Activated T-cell treated with anti-CD3 and anti-CD28 coated beads for 1 hour (primary cell): ENCODE measurements at places on chromosomes 2 and 18.

DNA sequence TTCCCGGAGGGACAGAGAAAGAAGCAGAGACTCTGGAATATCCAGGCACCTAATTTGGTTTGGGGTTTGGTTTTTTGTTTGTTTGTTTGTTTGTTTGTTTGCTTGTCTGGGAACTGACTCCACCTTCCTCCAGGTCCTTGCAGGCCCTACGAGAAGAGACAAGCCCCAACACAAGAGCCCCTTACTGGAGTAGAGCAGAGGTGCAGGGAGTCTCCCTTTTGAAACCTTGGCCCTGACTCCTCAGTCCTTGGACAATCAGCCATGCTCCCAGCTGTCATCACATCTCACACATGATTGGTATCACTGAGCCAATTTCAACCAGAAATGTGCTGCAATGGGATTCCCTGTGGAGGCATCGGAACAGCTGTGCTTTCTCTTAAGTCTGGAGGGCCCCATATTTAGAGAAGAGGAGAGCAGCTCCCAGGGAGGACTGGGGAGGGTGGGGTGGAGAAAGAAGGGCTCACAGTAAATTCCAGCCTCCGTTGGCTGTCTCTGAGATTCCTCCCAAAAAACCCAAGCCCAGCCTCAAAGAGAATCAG, 279.9 kb upstream of the NCKAP5 start:
- DNase-seq: no peak

DNA sequence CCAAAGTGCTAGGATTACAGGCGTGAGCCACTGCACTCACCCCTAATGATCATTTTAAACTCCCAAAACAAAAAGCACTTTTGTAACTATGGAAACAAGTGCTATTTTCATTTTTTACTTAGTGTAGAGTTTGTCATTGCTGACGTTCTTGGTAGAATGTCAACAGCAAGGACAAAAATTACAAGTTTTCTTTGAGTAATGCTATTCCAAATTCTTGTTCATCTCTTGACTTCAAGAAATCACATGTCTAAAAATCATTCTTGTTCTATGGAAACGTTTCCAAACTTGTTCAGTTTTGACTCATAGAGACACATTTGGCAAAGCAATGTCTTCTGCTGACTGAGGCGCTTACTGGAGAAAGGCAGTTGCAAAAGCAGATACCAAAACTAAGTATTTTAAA, 82.6 kb downstream of the MBP start:
- DNase-seq: no peak

GRCh38 chr2:122481717-122482116, 726.3 kb downstream of the TSN start:
- DNase-seq: no peak

DNA sequence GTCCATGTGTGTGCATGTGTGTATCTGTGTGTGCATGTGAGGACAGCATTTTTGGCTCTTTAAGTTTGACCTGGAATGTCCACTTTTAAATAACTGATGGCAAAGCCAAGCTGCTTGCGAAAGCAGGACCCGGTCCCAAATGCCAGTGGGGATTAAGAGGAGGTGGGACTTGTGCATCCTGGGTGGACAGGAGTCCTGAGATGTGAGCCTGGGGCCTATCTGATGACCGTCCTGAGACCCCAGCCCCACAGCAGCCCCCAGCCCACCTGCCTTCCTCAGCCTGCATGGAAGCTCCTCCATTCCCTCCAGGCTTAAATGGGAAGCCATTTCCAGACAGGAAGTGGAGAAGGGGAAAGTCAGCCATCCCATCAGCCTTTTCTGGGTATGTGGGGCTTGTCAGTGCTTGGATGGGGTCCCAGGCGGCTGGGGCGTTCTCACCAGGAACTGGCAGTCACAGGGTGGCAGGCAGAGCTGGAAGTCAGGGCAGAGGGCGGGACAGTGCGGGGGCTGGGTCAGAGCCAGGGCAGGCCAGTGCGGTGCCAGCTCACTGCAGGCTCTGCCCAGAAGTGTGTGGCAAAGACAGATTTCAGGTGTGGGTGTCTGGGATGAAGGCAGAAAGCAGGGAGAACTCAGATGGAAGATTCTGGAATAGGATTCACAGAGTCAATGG, 117.8 kb downstream of the ACKR3 start:
- DNase-seq: no peak

DNA sequence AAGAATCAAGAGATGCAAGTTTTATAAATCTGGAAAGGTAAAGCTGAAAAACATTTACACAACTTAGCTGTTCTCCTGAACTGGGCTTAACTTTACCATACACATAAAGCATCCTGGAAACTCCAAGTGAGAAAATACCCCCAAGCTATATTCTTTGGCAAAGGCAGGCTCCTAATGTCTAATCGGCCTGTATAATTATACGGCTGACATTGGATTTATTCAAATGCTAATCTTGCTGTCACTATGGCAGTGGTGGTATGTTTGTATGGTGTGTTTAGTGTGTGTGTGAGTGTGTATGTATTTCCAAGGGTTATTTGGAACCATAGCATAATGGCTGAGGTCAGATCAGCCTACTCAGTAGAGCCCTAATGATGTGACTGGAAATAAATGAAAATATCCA, 1031.8 kb upstream of the ZEB2 start:
- DNase-seq: no peak

- no peak for DNase-seq
Measured at GRCh38 chr2:44929735-44930273, 11.7 kb upstream of the SIX3 start.

GRCh38 chr2:19525313-19525712, 166.9 kb upstream of the OSR1 start:
- DNase-seq: no peak

- DNase-seq: no peak
Measured at GRCh38 chr18:21264651-21265050, 22.6 kb downstream of the GREB1L start.

GRCh38 chr2:73994178-73994831, 9.6 kb downstream of the TET3 start:
- no peak for DNase-seq

DNA sequence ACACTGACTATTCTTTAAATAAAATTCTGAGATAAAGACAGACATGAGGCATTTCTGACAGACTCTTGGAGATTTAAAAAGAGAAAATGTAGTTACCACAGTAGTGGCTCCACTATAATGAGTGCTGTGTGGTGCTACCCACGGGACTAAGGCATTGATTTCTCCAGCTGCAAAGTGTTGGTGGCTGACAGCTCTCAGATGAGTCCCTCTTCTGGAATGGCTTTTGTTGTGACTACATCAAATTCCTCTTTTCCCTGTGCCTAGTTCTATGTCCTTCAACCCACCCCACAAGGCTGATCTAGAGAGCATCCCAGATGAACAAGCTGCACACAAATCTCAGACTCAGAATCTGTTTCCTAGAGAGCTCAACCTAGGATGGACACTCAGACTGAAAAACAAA, 884.8 kb upstream of the ZEB2 start:
- no peak for DNase-seq

DNA sequence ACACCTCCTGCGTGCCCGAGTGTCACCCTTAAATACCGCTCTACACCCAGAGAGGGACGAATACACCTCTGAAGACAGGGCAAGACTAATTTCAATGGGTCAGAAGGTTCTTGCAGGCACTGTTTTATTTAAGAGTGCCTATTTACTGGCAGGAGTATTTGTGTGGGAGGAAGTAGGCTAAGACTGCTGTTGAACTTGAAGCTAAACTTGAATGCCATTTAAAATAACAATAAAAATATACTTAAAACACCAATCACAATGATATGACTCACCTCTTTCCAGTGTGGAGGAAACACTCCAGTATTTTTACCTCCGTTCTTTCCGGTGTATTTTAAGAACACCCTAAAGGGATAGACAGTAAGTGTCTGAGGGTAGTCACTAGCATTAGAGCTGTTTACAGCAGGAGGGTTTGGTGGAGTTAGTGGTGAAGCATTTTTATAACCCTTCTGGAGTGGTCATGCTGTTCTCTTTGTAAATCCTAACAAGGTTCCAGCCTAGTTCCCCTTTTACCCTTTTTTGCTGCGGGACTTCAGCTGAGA, 9.6 kb upstream of the HOXD1 start:
- no peak for DNase-seq

DNA sequence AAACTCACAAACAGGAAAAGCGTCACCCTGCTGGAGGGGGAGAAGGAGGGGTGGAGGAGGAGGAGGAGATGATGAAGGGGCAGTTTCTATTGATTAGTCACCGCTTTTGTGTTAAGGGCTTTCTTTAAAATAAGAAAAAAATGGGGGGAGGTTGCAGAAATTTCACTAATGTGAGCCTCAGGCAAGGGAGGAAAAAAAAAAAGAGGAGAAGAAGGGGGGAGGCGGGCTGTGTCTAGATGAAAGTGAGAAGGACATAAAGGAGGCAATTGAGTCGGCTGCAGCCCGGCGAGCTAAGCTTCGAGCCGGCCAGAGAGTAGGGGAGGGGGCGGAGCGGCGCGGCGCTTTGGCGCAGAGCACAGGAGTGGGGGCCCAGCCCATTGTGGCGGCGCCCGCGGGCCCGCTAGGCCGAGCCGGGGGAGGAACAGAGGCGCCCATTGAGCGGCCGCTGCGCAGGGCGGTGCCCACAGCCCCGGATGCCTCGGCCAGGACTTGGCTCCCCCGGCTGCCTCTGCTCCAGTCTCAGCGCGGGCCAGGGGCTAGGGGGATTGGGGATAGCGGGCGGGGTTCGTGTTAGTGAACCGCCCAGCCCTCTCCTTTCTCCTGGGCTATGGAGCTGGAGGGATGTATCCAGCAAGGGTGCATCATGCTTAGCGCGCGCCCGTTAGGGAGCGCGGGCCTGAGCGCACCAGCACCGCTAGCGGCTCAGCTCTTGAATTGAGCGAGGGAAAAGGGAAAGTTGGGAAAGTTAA, 7.9 kb downstream of the PAX3 start:
- no peak for DNase-seq

GRCh38 chr2:64296140-64296480, 151.9 kb upstream of the PELI1 start:
- DNase-seq: no peak

- DNase-seq: peak; percentile 16
Measured at GRCh38 chr2:227884511-227884947, 13.1 kb downstream of the DAW1 start.

DNA sequence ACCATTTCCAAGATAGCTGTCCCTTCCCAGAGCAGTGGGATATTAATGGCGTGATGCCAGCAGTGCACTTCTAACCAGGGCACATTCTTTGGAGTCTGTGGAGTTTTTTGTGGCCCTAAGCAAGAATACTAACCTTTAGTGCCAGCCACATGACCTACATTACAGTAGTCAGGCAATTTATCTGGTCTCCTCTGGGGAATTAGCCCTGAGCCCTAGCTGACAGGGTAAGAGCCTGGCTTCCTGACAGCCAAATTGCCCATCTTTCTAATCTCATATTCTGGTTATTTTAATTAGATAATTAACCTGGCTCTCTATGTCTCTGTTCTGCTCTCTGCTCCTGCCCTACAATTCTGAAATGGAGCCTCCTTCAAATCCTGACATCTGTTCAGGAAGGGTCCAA, 5.2 kb downstream of the PFN4 start:
- no peak for DNase-seq

- DNase-seq: no peak
Measured at GRCh38 chr2:151760139-151760650, 25.9 kb upstream of the NEB start.

- DNase-seq: no peak
Measured at GRCh38 chr2:197460649-197461048, 7.3 kb downstream of the COQ10B start.

- no peak for DNase-seq
Measured at GRCh38 chr2:206531996-206532543, 88.7 kb downstream of the ADAM23 start.

GRCh38 chr2:144495227-144496091, 24.5 kb downstream of the ZEB2 start:
- no peak for DNase-seq

GRCh38 chr2:172822585-172822984, 86.9 kb downstream of the RAPGEF4 start:
- no peak for DNase-seq

- no peak for DNase-seq
Measured at GRCh38 chr18:13616525-13617035, 109.8 kb downstream of the FAM210A start.

- no peak for DNase-seq
Measured at GRCh38 chr18:8333961-8334360, 275.3 kb upstream of the RAB12 start.

DNA sequence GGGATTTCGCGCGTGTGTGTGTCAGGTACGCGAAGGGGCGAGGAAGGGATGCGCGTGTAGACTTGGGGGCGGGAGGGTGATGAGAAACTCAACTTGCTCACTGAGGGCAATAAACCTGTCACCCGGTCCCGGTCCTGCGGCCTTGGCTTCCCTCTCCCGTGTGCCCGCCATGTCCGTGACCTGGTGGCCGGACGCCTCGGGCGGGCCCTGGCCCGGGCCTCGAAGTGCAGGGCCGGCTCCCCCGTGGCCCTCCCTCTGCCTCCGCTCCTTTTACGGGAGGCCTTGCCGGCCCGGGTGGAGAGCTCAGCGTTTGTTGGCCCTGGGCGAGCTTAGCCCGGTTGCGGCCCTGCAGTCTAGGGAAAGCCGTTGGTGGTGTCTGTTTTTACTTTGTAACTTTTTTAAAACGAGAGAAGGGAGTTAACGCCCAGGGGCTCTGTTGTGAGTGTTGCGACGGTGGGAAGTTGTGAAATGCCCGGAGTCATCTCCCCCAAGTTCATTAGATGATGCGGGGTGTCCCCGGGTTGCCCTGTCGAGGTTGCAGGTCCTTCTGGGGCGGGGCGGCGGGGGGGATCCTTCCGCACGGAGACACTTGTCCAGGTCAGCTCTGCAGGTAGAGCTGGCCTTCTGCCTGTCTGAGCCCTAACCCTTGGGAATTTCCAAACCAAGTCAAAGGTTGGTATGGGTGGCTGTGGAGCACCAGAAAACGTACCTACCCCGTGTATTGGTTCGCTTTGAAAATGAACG, 883 bp downstream of the SMCHD1 start:
- peak; percentile 19 for DNase-seq

DNA sequence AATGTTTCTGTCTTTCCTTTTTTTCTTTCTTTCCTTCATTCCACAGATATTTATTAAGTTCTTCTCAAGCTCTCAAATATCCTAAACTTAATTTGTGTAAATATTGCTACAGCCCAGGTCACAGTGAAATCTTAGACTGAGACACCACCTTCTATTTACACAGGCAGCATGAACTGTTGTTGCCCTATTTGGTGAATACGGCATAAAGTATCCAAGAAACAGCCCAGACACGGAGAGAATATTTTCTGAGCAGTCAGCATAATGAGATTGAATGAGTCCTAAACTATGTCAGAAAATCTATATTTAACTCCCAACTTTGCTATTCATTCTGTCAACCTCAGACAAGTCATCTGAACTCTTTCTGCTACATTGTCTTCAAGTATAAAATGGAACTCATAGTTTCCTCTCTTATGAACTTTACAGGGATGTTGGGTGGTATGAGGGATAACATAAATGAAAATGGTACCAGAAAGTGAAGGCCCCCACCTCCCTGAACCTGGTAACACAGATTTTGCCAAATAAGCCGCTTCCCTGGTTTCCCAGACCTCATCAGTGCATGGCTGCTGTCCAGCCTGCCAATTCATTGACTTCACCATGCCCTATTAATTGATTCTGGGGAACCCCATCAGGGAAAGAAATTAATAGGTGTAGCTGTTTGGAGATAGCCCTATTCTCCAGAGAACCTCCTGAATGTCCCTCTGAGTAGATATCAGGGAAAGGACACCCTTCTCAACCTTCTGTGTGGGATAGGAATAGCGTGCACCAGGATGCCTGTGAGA, 235.9 kb downstream of the SETBP1 start:
- no peak for DNase-seq

- DNase-seq: no peak
Measured at GRCh38 chr2:206212673-206213513, 53.2 kb downstream of the EEF1B2 start.

- no peak for DNase-seq
Measured at GRCh38 chr2:230077851-230078547, 9.3 kb upstream of the SLC16A14 start.

GRCh38 chr18:61272793-61273192, 60.4 kb upstream of the CDH20 start:
- no peak for DNase-seq
